ENCODE measurements at places on chromosomes 4 and X.

DNA sequence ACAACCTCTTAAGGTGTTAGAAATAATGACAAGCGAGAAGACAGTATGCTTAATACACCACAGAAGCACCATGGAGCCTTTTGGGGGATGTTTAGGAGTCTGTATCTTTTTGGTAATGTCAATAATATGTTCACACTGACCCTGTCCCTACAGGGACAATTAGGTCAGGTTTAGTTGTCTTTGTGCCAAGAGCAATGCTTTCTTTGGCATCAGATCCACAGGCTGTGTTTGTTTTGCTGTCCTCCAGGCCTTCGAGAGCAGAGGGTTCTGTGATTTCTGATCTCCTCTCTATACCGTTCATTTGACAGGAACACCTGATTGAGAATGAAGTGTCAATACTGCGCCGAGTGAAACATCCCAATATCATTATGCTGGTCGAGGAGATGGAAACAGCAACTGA is 153.8 kb downstream of the DCLK2 start:
- no peak for DNase-seq

DNA sequence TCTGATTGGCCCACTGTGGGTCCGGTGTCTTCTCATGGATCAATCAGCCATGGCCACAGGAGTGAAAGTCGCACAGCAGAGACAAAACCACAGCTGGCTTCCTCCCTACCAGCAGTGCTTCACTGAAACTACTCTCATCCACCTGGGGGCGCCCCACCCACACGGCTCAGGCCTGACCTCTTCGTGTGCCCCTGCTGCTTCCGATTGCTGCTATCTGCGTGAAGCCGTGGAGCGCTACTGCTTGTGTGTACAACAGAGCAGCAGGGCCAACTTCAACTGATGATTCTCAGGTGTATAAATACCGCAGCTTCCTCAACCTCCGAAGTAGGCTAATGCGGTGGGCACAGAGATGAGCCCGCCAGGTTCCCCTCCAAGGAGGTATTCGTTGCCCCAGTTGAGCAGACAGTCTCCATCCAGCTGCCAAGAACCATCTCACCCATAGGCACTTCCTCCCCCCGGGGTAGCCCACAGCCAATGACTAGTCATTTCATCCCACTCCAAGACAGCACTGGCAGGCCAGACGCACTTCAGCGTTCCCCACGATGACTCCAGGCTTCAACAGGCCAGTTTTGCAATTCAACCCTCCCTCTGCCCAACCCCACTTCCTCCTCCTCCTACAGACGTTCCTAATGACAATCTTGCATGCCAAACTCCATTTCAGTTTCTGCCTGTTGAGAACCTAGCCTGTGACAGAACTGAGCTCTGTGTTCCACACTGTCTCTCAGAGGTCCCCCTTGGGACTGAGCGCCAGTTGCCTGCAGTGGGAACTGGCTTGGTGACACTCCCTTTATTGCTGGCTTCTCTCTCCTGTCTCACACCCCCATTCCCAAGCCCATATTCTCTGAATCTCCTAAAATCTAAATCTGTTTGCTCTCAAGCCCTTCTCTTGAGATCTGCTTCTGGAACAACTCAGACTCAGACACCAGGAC is 41.3 kb upstream of the ATP6AP2 start:
- no peak for DNase-seq

DNA sequence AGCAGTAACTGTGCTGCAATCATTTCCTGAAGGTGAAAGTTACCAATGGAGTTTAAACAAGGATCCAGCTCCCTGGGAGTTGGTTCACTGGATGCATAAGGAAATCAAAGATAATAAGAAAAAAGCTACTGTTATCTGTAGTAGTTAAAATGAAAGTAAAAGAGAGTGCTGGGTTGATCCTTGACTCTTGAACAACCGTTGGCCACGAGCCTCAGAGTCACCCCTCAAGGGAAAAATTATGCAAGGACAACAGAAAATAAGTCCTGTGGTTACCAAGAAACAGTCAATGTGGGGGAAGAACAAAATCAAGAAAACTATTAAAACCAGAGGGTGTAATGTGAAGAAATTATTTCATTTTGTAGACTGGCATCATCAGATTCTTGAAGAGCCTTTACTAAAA is 49.7 kb upstream of the DDIT4L start:
- no peak for DNase-seq

DNA sequence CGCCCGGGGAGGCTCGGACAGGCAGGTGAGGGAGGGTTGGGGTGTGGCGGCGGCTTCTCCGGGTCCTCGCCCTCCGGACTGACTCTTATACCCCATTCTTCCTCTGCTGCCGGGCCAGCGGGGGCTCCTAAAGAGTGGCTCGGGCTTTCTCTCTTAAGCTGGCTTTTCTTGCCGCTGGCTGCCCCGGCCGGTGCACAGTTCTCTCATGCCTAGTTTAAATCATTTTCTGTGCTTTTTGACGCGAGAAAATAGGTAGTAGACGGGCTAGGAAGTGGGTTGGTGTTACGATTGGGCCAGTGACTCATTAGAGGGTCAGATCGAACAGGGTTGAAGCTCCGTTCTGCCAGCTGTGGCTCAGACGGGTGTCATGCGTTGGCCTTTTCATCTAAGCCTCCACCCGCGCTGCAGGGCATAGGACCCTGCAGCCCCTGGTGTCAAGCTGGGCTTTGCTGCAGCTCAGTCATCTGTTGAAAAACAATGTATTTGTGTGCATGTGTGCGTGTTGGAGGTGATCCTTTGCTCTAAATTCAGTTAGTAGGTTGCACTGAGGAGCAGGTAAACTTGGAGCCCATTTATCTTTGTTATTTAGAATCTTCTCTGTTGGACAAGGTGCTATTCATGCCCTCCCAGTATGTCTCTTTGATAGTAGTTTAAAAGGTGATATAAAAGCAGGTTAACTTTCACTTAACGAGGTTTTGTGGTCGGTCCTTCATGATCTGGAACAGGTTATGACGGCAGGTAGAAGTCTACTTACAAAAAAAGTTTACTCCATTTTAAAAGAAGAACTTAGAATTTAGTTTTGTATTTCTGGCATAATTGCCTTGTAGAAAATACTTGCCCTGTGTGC is 802 bp downstream of the BMP2K start:
- no peak for DNase-seq

DNA sequence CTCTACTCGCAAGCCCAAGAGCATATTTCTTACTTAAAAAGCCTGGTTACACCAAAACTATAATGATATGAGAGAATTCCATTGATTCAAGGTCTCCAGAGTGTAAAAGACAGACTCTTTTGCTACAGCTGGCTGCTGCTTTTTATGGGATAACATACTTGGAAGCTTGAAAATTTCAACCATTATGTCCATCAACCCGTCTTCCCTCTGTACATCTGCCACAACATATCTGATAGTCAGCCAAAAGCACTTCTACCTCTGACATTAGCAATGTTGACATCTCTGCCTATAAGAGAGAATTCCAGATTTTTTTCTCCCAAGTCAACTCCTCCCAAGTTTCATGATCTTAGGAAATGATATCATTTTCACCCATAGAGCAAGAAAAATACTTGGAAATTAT is 54.4 kb upstream of the IQCM start:
- DNase-seq: no peak

- no peak for DNase-seq
Measured at GRCh38 chr4:149555146-149555545, 260.5 kb downstream of the IQCM start.

GRCh38 chr4:127622921-127623796 is 9.6 kb upstream of the INTU start:
- no peak for DNase-seq

- no peak for DNase-seq
Measured at GRCh38 chr4:94741304-94741703, 16.5 kb upstream of the BMPR1B start.

GRCh38 chr4:112881842-112882241 is 167.6 kb upstream of the ANK2 start:
- no peak for DNase-seq

- no peak for DNase-seq
Measured at GRCh38 chr4:36277533-36277932, 3.9 kb upstream of the DTHD1 start.

GRCh38 chr4:161008527-161008926 is 1155.3 kb downstream of the FSTL5 start:
- DNase-seq: no peak

- no peak for DNase-seq
Measured at GRCh38 chr4:63583007-63583406, 826.2 kb downstream of the TECRL start.

DNA sequence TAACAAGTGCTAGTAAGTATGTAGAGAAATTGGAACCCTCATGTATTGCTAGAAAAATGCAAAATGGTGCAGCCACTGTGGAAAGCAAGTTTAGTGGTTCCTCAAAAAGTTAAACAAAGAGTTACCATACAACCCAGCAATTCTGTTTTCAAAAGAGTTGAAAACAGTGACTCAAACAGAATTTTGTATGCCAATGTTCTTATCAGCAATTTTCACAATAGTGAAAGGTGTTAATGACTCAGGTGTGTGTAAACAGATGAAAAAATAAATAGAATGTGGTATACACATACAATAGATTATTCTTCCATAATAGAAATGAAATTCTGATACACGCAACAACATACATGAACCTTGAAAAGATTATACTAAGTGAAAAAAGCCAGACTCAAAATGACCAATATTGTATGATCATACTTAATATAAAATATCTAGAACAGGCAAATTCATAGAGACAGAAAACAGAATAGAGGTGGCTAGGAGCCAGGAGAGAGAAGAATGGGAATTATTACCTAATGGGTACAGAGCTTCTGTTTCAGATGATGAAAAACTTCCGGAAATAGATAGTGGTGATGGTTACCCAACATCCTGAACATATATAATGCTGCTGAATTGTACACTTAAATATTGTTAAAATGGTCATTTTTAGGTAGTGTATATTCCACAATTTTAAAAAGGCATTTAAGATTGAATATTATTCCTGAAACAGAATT is 51.6 kb downstream of the WDFY3 start:
- DNase-seq: no peak

DNA sequence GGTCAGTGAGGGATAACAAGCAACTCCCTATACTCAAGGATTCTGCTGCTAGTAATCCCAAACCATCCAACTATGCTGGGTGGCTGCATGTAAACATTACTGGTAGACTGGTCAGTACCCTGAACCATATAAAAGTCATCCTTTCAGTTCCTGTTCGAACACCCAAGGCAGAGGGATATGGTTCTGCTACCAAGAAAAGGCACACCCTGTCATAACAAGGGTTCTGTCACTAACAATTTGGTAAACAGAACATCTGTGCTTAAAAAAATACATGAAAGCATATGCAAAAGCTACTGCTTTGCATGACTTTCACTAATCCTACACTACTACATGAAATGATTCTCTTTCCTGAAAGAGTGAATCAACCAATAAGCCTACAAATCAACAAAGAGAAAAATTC is 76.8 kb upstream of the MCF2 start:
- no peak for DNase-seq

DNA sequence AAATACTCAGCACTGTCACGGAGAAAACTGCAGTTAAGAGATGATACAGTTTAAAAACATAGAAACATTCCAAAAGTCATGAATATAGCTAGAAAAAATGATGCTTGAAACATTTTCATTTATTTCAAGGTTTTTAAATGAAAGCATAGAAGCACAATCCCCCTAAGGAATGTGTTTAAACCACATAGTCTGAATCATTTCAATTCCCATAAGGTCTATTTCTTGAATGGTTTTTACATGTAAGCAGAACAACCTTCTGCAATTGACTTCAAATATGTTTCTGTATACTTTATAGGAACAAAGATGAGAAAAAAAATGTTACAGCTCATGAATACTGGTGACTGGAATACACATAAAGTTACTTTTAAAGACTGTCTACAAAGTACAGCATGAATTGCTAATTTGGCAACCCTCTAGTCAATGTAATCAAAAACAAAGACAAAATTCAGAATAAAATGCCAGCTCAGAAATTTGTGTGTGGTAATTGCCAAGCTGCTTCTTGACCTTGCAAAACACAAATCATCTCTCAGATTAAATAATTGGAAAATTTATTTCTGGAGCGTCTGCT is 886.4 kb upstream of the ADGRL3 start:
- DNase-seq: no peak

GRCh38 chr4:143381189-143382118 is 44.8 kb downstream of the GAB1 start:
- no peak for DNase-seq

- DNase-seq: no peak
Measured at GRCh38 chr4:39051492-39051891, 10.5 kb upstream of the KLHL5 start.

- DNase-seq: no peak
Measured at GRCh38 chr4:48090621-48091020, 43.4 kb downstream of the TXK start.

- DNase-seq: no peak
Measured at GRCh38 chr4:131459430-131460101, 1689.5 kb upstream of the PCDH10 start.

DNA sequence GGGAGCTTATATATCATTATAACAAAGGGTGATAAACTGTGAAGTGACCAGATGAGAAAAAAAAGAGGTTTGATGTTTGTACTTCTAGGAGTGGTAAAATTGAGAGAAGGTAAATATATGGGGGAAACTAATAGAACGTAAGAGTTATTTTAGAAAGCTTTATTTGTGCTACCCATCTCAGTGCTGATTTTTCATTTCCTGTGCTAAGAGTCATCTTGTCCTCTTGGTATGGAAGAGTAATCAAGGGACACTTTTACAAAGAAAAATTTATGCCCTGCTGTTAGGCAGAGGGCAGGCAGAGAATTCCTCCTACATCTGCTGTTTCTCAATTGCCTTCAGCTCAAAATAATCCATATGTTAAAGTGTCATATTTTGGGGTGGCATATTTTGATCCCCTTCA is 49.6 kb upstream of the BMP2K start:
- no peak for DNase-seq

DNA sequence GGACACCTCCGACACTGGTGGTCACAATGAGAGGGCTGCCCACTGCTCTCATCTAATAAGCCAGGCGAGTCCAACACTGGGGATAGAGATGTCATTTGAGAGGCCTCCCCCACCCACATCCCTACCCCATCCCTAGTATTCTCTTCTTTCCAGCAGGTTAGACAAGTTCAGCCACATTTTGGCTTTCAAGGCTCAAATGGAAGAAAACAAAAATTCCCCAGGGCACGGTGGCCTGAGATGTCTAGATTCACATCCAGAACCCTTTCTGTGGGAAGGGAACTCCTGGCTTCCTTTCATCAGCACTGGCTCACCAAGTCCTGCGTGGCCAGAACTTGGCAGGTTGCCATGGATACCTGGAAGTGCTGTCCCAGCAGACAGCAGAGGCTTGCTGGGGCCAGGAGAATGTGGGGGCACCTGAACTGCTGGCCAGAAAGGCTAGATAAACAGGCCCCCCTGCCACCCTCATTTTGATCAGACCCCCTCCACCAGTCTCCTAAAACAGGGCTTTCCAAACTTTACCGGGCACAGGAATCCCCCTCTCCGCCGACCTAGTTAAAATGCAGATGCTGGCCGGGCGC is 1.3 kb upstream of the NYX start:
- no peak for DNase-seq

DNA sequence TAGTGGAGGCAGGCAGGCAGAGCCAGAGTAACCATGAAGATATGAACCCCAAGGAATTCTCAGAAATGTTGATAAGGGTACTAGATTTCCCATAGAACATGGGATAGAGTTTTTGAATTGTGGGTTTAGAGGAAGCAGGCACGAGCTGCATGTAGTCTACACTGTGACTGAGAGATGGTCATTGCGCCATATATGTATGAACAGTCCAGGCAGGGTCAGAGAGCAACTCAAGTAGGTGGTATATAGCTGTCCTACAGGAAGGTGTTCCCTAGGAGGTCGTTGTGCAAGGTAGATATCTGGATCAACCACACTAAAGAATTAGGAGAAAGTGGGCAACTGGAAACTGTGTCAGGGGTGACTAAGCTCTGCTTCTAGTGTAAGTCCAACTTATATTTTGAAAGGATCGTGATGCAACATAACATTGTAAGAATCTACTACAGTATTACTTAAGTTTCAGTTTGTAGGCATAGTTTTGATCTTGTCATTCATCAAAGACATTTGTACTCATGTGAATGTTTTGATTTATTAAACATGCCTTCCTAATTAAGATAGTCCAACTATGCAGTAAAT is 94.6 kb downstream of the HPGD start:
- no peak for DNase-seq

Measured in cortex of kidney (tissue), 1 donor.